ENCODE measurements at places on chromosomes 7 and 10. TPM values are rescaled to one million over a fixed set of nuclear protein-coding genes. Genes with fewer than 3 reads are reported as not detected.

DNA sequence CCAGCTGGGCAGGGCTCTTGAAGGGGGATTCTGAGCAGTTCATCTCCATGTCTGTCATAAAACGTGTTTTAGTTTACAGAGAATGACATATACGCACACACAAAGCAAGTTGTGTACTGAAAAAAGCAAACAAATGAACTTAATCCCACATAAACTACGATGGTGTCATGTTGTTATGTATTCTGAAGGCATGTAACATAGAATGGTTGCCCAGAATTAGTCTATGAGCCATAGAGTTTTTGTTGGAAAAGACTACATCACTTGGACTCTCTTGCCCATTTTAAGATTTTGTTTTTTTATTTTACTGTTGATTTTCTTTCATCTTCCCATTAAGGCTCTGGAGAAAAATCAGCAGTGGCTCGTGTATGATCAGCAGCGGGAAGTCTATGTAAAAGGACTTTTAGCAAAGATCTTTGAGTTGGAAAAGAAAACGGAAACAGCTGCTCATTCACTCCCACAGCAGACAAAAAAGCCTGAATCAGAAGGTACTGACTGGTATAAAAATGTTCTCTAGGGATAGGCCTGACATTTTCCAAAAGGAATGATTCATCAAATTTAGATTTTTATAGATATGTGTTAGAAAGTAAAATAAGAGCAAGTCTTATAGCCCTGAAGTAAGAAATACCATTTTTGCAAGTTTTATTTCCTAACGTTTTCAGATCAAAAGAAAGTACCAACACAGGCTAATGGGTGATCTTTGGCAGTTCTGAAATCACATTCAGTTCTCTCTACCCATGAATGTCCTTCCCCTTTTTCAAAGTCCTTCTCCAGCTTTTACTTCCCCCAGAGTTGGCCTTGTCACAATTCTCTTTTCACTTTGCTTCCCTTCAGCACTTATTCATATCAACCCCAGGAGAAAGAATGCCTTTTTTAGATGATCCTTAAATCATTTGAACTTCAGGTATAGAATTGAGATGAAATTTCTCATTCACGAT lies 18.9 kb downstream of the CEP55 start:
- DNase-seq = no peak

- DNase-seq = no peak
Observed at GRCh38 chr7:66970310-66970709, 25.1 kb downstream of the SBDS start.

GRCh38 chr10:131978366-131978765 lies 3.4 kb downstream of the BNIP3 start:
- no peak for DNase-seq

The ATOH7 gene
- total RNA-seq = not detected

- DNase-seq = no peak
Observed at GRCh38 chr7:140649556-140650205, 9.1 kb upstream of the DENND2A start.

- no peak for DNase-seq
Observed at GRCh38 chr10:50917486-50917885, 32.1 kb upstream of the A1CF start.

DNA sequence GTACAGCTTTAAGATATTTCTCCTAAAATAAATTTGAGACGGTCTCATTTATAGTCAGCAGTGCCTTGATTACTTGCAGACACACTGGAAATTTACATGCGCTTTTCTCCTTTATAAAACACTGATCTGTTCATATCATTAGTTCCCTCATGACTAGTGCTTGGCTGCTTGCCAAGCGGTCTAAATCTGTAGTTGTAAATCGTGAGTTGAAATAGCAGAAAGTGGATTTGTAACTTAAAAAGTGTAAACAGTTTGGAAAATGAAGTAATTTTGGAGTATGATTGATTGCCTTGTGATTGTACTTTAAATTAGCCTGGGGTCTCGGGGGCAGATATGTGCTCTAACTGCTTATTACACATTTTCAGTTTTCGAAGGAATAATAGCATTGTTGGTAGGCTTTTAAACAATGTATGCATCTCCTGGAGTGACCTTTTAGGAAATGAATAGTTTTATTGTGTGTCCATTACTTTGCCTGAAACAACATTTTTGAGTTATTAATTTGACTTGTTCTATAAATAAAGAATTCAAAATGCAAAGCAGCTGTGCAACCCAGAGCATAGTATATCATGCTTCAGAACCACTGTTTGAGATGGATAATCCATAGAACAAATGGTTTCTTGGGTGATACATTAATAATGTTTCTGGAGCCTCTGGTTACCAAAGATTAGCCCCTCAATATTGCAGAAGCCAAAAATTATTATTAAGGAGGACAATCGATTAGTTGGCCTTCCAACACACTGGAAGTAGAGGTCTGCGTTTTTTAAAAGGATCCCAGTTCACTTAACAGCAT lies 73.3 kb downstream of the ARID5B start:
- no peak for DNase-seq

GRCh38 chr7:30241767-30242166 lies 42.6 kb upstream of the ZNRF2 start:
- DNase-seq = no peak

- no peak for DNase-seq
Observed at GRCh38 chr10:366186-366585, 230.9 kb downstream of the ZMYND11 start.

DNA sequence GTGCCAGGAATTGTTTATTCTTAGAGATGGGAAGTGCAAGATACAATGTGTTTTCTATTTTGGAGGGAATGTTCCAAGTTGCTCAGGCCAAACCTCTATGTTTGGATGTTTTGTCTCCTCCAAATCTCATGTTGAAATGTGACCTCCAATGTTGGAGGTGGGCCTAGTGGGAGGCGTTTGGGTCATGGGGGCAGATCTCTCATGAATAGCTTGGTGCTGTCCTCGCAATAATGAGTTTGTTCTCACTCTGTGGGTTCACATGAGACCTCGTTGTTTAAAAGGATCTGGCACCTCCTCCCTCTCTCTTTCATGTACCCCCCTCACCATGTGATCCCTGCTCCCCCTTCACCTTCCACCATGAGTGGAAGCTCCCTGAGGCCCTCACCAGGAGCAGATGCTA lies 8.3 kb upstream of the GDF10 start:
- DNase-seq = no peak

The AKR1B15 gene
- not detected for total RNA-seq

The MRLN gene
- not detected for total RNA-seq

The SPACDR gene
- total RNA-seq = 4.5 TPM

GRCh38 chr7:64602518-64602917 lies 39.6 kb upstream of the ZNF680 start:
- DNase-seq = no peak

- no peak for DNase-seq
Observed at GRCh38 chr10:11387551-11388222, 223.8 kb downstream of the USP6NL start.

The LLCFC1 gene
- total RNA-seq = not detected

The STOX1 gene
- total RNA-seq = 0.85 TPM

The PTPRZ1 gene
- total RNA-seq = not detected

The THNSL1 gene
- total RNA-seq = 3.1 TPM

- DNase-seq = no peak
Observed at GRCh38 chr7:85119934-85120333, 66.9 kb downstream of the SEMA3D start.

GRCh38 chr7:18457832-18458231 lies 37.7 kb upstream of the HDAC9 start:
- no peak for DNase-seq

DNA sequence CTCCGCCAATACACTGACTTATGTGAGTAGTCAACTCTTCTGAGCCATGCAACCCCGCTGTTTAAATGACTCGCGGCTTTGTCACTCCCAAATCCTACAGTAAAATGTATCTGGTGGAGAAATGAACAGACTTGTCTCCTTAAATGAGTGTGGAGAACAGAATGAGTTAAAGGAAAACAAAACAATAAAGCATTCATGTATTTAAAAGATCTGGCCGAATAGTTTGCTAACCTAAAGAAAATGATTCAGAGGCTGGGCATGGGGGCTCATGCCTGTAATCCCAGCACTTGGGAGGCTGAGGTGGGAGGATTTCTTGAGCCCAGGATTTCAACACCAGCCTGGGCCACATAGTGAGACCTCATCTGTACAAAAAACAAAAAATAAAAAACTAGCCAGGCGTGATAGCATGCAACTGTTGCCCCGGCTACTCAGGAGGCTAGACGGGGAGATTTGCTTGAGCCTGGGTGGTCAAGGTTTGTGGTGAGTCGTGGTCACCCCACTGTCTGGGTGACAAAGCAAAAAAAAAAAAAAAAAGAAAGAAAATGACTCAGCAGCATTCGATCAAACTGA lies 86.5 kb upstream of the PFKP start:
- DNase-seq = no peak

DNA sequence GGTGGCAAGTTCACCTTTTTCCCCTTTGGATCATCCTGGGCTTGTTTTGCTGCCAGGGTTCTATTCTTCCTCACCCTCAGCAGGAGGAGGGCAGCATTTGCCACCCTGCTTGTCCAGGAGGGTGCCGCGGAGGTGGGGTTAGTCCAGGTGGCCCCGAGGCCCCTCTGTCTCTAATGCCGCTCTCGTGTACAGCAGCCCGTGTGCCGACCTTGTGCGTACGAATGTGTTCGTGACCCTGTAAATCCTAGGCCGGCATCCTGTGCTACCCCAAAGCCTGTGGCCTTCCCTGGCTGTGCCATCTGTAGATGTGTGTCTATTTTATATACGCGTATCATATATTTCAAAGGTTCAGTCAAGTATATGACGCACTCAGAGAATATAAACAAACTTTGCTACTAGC lies 10.6 kb downstream of the IQCE start:
- DNase-seq = no peak

- no peak for DNase-seq
Observed at GRCh38 chr10:132461103-132461682, 64.2 kb downstream of the PWWP2B start.
